HFFc6 (cell line): ENCODE measurements at places on chromosomes 2 and 18.

- no peak for DNase-seq
Measured at GRCh38 chr2:199659207-199659606, 191.8 kb downstream of the FTCDNL1 start.

DNA sequence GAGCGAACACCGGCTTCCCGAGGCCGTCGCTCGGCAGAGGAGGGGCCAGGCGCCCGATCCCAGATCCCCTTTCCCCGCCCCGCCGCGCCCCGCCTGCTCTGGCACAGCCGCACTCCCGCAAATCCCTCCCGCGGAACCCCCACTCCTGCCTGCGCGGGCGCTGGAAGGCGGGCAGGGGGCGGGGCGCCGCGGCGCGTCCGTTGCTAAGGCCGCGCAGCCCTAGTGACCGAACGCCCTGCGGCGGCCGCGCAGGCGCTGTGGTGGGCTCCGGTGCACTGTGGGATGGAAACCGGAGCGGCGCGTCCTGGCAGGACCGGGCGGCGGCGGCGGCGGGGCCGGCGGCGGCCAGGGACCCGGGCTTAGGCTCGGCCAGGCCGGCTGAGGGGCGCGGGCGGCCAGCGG is at the start of gene TRAF3IP1:
Gene TRAF3IP1 (plus strand): TSS at position 273 of the 402 bp plus-strand sequence. CDS start 145 bp downstream, outside the sequence.
- peak; percentile 86 for DNase-seq

GRCh38 chr2:11175293-11175795 is 20.1 kb downstream of the SLC66A3 start:
- peak; percentile 17 for DNase-seq

DNA sequence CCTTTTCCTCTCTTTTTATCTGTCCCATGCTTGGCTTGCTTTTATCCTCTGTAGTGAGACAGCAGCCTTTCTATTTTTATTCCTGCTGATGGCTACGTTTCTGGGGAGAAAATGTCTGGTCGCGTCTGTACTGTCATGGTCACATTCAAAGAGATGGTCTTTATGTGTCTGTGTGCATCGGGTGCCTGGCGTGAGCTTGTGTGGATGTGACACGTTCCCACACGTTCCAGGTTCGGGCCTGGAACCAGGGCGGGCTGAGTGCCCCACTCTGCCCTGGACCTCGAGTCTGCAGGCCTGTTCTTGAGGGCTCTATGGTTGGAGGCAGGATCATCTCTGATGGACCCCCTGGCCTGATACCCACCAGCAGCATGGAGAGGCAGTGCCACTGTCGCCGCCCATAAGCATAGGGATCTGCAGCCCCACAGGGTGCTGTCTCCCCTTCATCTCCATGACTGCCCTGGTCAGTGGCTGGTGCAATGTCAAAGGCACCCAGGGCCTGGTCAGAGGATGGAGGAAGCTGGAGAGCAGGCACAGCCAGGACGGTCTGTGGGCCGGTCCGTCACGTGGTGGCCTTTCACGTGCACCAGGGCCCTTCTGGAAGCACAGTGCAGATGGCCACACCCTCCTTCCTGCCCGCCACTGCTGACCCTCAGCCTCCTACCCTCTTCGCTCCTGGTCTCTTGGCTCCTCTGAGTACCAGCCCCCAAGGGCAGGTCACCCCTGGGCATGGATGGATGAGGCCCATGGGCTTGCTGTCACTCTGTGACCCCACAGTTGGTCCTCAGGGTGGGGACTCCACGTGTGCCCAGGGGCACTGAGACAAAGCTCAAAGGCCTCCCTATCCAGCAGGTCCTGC is 149.2 kb upstream of the TWIST2 start:
- no peak for DNase-seq

DNA sequence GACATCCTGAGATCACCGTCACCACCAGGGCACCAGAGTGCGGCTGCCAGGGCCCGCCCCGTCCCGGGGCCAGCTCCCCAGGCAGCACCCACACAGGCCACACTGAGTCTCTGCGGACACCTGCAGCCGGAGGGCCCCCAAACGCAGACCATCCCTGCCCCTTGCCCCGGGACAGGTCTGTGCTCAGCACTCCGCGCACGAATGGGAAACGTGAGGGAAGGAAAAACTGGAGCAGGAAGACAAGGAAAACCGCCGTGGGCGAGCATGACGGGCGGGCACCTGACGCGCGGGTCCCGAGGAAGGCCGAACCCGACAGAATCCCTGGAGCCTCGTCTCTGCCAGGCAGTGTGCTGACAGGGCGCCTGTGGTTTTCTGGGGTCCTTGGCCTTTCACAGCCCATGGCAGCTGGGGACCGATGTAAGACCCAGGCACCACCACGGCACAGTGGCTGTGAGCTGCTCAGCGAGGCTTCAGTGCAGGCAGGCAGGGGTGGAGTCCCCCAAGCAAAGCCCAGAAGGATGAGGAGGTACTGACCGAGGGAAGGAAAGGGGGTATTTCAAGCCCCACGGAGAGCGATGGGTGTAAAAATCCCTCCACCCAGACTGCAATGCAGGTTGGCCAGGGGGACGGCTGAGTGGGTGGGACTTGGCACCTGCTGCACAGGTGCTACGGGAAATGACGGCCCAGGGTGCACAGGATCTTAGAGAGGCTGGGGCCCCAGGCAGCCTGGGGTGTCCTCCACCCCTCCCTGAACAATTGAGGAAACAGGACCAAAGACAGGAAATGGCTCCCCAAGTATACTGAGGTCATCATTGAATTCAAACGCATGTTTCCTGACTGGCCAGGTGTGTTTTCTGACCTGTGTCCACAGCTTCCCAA is 59.0 kb downstream of the PXDN start:
- no peak for DNase-seq

DNA sequence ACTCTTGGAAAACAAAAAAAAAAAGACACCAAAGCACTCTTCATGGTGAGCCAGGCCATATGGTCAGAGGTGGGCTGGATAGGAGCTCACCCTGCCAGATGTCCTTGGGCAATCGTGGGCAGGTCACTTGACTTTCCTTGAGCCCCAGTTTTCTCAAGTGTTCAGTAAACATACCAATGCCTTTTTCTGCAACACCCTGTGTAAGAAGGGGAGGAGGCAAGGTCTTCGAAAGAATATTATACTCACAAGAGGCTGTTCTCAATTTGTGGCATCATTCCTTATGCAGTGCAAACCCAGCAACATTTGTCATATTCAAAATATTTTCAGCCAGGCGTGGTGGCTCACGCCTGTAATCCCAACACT is 22.9 kb upstream of the TMEM87B start:
- DNase-seq = no peak

GRCh38 chr2:64327510-64328414 is 126.2 kb upstream of the LGALSL start:
- no peak for DNase-seq

DNA sequence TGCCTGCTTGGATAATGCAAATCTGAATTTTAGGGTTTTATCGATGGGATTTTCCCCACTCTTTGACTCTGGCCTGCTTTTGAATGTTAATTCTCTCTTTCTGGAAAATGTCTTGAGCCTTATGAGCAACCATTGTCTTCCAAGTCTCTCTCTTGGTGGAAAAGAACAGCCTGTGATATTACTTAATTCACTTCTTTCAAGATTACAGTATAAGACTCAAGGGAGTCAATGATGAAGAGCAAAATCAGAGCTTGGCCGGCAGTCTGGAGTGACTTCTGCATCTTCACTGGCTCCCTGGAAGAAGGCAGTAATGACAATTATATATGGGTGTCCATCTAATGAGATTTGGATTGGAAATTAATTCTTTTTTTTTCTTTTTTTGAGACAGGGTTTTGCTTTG is 122.9 kb upstream of the ZEB2 start:
- no peak for DNase-seq

DNA sequence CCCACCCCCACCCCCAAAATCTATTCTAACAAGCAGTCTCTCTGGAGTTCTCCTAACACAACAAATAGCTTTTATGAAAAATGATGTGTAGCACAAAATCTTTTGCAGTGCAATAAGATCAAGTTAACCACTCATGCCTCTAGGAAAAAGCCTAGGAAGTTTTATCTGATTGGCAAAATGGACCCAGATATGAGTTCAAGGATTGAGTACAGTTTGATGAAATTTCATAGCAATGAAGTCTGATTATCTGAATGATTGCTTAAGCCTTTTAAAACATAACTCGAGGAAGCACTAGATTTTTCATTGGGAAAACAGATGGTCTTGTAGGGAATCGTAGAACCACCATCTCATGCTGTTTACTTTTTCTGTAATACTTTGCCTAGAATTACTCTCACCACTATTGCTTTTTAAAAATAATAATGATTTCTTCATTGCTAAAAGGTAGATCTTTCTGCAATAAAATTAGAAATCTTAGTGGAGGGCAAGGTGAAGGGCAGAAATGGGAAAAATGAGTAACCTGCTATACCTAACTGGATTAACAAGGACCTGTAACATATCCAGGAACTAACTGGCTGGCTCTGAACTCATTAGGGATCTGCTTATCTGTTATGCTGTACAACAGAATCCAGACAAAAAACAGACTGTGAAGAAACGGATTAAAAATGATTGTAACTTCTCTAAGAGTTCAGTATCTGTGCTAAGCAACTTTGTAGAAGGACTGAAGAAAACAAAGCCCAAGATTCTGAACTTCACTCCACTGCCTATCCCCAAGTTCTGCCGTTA is 73.7 kb upstream of the ETAA1 start:
- no peak for DNase-seq

DNA sequence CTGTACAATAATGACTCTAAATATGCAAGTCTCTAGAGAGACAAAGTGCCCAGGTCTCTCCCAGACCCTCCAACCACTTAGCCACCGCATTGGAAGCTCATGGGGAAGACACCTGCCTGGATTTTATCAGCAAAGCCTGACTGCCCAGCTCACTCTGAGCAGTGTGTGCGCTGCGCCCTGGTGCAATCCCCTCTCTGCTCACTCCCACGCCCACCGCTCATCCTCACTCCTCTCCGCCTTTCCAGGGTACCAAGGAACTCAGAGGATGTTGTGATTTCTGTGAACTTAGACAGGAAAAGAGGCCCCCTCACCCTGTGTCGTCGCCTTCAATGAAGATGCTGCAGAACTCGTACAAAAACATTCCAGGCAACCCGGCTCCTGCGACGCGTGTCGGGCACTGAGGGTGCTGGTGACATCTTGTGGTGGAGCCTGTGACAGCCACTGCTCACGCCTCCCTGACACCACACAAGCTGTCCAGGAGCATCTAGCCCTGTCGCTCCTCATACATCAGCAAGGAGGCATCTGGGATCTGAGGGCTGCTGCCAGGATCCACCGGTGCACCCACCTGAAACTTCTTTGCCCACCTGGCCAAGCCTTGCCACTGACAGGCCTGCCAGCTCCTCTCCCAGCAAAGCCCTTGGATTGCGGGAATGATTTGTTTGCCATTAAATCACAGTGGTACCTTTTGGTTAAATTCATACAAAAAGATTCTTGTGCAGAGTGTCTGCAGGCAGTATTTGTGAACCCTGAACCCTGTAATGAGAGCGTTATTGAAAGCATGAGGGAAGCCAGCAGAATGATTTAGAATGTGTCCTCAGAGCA is 220.4 kb downstream of the ZNF516 start:
- no peak for DNase-seq

- DNase-seq = no peak
Measured at GRCh38 chr2:37774976-37775907, 103.8 kb upstream of the CDC42EP3 start.

DNA sequence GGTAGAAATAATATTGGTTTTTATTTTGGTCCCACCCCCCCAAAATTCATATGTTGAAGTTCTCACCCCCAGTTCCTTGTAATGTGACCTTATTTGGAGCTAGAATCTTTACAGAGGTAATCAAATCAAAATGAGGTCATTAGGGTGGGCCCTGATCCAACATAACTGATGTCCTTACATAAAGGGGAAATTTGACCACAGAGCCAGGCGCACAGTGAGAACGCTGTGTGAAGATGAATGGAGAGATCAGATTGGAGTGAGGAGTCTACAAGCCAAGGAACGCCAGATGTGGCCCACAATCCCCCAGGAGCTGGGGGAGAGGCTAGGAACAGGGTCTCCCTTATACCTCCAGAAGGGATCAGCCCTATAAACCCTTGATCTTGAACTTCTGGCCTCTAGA is 31.6 kb upstream of the TRIB2 start:
- DNase-seq = no peak

- DNase-seq = no peak
Measured at GRCh38 chr2:218959761-218960308, 369 bp downstream of the CDK5R2 start.

- no peak for DNase-seq
Measured at GRCh38 chr2:30232801-30233130, 1.4 kb downstream of the LBH start.
